Activated gamma-delta T cell (primary cell): ENCODE measurements at places on chromosomes 13 and 19.

DNA sequence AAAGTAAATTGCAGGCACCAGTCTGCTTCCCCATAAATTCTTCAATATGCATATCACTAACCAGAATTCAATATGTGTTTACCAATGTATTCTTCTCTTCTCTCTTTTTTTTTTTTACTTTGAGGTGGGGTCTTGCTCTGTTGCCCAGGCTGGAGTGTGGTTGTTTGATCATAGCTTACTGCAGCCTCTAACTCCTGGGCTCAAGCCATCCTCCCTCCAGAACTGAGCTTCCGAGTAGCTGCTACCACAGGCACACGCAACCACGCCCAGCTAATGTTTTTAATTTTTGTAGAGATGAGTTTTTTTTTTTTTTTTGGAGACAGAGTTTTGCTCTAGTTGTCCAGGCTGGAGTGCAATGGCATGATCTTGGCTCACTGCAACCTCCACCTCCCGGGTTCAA lies 16.8 kb downstream of the LTBP4 start:
- DNase-seq: no peak

DNA sequence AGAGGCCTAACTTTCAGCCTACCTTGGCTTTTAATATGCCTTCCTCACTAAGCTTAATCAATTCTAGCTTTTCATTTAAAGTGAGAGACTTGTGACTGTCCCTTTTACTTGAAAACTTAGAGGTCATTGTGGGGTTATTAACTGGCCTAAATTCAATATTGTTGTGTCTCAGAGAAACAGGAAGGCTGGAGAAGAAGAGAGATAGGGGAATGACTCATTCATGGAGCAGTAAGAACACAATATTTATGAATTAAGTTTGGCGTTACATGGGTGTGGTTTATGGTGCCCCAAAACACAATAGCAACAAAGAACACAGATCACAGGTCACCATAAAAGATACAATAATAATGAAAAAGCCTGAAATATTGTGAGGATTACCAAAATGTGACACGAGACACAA lies 612.1 kb downstream of the TBC1D4 start:
- no peak for DNase-seq

GRCh38 chr19:55649268-55650125 lies 1.5 kb downstream of the CCDC106 start:
- DNase-seq: no peak

DNA sequence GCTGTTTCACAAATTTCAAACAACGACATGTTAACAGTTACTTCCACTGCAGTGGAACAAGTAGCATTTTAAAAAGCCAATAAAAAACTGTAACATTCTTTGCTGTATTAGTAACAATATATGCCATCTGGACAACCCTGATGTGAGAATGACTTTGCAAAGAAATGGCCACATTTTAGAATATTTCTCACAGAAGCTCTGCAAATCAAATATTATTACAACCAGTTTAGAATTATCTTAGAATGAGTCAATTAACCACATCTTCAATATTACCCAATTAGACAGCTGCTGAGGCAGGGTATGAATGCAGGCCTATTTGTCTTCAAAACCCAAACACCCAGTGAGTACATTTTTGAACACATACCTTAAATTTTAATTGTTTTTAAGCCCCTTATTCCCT lies 3.2 kb downstream of the ZNF699 start:
- DNase-seq: no peak

- no peak for DNase-seq
These were observed 31.9 kb upstream of the ATP11A start for GRCh38 chr13:112657850-112658445.

- DNase-seq: no peak
These were observed 625.2 kb upstream of the PCDH20 start for GRCh38 chr13:62040806-62041205.

GRCh38 chr19:49014123-49014869 lies 2.6 kb downstream of the LHB start:
- DNase-seq: no peak

- peak; percentile 61 for DNase-seq
These were observed 16.4 kb upstream of the KCNN1 start for GRCh38 chr19:17950310-17951156.

GRCh38 chr13:102580552-102581169 lies 16.1 kb upstream of the TPP2 start:
- no peak for DNase-seq

- DNase-seq: no peak
These were observed 32.3 kb downstream of the ZNF333 start for GRCh38 chr19:14722127-14722526.

DNA sequence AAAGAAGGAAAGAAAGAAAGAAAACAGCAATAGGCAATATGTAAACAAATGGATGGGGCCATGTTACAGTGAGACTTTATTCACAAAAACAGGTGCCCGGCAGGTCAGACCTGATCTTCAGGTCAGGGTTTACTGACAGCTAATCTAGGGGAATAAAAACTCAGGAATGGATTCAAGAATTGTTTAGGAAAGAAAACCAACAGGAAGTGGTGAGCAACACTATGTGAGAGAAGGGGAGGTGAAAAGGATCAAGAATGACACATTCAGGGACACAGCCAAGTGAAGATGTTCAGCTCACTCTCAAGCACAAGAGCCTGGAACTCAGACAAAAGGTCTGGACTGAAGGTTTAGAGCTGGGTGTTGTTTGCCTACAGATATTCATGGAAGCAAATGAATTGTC lies 244.5 kb downstream of the EFNB2 start:
- DNase-seq: no peak

GRCh38 chr13:111397202-111397880 lies 76.9 kb downstream of the TEX29 start:
- no peak for DNase-seq

- no peak for DNase-seq
These were observed 1.6 kb downstream of the FAM83E start for GRCh38 chr19:48613024-48613851.

DNA sequence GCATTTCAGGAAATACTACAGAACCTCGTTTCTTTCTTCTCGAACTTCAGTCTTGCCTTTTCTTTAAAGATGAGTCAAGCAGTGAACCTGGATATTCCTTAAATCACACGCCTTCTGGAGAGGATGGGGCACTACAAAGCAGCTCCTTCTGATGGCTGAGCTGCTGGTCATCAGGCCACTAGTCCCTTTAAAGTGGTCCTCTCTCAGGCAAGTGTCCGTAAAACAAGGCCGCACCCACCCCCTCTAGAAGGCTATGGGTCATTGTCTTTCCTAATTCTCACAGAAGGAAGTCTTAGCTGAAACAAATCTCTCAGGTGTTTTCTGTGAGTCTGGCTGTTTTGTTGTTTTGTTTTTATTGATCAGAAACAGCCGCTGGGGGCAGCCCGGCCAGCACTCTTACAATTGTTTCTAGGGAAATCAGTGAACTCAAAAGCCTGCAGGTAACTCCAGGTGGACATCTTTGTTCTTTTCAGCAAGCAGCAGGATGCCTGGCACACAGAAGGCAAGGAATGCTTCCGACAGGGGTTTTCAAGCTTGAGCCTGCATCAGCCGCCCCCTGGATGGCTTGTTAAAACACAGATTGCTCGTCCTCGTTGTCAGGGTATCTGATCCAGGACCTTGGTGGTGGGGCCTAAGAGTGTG lies 45.4 kb downstream of the MBNL2 start:
- DNase-seq: no peak

- DNase-seq: no peak
These were observed 108.2 kb downstream of the SIPA1L3 start for GRCh38 chr19:38015216-38015615.

- no peak for DNase-seq
These were observed 56.9 kb upstream of the SLITRK5 start for GRCh38 chr13:87614276-87614675.

DNA sequence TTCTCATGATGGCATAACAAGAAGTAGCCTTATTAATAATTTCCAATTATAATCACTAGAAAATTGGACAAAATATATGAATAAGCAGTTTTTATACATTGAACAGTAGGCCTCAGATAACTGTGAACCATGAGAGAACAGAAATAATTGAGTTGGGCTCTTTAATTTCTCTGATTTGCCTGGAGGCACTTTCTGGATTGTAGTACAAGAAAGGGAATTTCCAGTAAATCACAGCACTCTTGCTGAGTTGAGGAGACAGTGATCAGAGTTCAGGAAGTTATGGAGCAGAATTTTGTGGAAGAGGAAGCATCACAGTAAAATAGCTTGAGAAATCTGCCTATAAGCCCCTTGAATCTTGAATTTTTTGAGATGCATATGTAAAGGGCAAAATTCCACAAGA lies 216.2 kb downstream of the MAB21L1 start:
- DNase-seq: no peak

DNA sequence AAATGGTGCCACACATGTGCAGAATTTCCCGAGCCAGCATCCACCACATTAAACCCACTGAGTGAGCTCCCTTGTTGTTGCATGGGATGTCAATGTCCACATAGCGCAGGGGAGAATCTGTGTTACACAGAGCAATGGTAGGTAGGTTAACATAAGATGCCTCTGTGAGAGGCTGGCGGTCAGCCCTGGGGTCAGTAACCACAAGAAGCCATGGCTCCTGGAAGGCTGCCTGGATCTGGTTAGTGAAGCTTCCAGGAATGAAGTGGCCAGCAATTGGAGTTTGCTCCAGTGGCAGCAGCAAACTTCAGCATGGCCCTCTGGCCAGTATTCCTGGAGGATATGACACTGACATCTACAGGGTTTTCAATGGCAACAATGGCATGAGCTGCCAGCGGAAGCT lies 37.0 kb upstream of the PCDH9 start:
- no peak for DNase-seq

DNA sequence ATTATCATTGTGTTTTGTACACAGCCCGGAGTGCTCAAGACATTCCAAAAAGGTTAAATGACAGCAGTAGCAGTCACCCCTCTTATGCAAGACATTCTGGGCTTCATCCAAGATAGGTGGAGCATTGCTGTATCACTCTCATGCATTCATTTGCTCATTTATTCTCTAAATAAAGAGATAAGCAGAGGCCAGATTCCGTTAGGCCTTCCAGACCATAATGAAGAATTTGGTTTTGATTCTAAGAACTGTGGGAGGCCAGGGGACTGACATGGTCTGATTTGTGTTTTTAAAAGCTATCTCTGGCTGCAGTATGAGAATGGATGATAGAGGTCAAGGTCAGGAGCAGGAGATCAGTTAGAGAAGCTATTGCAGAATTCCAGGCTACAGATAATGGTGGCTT lies 145.8 kb downstream of the KCNRG start:
- DNase-seq: no peak

DNA sequence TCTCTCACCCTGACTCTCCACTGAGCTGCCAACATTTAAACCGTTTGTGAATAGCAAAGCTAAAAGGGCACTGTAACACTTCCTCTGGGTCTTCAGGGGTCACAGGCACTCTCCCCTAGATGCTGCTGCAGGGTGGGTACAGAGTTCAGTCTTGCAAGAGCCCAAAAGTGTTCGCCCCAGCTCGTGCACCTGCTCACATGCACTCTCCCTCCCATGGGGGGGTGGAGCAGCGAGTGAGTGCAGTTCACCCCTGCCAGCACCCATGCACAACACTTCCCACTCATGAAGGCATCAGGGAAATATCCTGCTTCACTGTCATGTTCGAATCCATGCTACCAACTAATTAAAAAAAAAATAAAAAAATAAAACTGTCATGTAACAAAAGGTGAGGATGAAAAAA lies 950.7 kb upstream of the PRR20A start:
- no peak for DNase-seq

DNA sequence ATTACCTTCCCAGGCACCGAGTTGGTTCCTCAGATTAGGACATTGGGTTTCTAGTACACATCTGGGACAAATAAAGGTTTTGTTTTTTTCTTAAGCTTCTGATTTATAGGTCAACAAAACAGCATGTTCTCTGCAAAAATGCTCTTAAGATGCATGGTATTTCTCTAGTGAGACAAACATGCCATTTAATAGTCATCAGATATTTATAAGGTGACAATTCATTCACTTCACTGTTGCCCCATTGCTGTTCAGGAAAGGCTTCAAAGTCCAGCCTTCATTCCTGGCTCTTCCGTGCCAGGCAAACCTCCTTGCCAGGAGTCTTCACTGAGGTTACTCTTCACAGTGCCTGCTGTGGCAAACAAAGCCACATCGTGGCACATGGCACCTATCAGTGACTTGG lies 156.3 kb upstream of the FNDC3A start:
- no peak for DNase-seq

DNA sequence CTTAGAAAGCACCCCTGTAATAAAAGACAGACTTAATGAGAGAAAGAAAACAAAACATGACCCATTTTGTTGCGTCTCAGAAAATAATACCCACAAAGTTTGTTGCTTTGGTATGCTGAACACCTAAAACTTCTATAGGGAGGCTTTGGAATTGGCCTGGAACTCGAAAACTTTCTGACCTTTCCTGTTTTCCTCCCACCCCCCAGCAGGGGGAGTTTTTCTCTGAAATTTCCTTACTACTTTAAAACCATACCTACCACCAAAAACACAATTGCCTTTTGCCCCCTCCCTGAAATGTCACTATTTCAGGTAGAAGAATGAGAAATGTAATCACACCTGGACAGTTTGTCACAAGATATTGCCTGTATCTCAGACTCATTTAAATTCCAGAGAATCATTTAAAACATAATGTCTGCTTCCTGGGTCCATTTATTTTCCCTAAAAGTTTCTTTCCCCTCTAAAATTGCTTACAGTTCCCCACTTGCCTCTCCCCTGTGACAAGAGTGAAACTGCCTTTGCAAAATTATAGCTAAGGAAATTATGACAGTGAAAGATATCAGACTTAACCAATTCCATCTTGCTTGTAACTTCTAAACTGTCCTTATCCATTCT lies 2700.2 kb downstream of the PCDH9 start:
- no peak for DNase-seq

DNA sequence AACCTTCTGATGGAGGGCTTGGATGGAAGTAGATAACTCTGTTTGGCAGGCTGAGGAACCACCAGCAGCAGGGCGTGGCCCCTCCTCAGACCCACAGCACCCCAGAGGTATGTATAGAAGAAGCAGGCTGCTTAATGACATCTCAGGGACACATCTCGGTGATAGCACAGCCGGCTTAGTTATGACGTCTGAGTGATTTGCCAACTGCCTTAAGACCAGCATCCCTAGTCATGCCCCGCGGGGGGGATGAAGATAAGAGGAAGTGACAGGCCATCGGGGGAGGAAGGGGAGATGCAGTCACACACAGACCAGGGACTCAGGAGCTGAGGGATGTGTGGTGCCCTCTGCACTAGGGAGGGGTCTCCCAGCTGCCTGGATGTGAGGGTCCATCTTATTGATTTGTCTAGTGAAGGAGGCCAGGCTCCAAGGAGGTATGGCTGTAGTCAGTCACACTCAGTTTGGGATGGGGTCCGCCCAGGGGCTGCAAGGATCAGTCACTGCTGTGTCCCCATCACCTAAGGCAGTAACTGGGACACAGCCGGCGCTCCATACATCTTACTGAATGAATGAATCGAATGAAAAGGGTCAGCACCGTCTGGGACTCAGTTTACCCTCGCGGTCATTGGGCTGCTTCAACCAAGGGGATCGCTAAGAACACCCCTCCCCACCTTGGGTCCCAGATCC lies 19.2 kb upstream of the ERCC1 start:
- DNase-seq: no peak

- no peak for DNase-seq
These were observed 172.8 kb downstream of the KATNAL1 start for GRCh38 chr13:30134578-30134977.
